H1 (cell line): ENCODE measurements at places on chromosomes 7 and 10. TPM values are rescaled to one million over a fixed set of nuclear protein-coding genes. Genes with fewer than 3 reads are reported as not detected.

DNA sequence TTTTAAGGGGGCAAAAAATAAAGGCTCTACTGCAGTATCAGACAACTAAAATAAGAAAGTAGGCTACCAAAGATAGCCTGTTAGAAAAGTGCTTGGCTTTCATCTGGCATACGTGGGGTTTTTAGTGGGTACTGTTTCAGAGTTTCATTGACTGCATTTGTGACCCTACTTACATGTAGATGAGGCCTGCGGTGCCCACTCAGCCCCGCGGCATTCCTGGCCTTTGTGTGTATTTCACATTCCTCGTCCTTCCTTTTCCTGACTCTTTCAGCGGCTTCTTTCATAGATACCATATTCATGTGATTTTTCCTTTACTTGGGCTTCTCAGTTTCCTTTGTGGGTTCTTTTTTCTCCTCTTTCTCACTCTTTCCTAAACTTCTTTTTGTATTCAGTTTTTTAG, 50.7 kb downstream of the UBE3C start:
- DNase-seq = no peak

- DNase-seq = no peak
Measured at GRCh38 chr7:134394056-134394455, 64.8 kb downstream of the AKR1B1 start.

- DNase-seq = no peak
Measured at GRCh38 chr10:29240986-29241660, 47.7 kb upstream of the LYZL1 start.

DNA sequence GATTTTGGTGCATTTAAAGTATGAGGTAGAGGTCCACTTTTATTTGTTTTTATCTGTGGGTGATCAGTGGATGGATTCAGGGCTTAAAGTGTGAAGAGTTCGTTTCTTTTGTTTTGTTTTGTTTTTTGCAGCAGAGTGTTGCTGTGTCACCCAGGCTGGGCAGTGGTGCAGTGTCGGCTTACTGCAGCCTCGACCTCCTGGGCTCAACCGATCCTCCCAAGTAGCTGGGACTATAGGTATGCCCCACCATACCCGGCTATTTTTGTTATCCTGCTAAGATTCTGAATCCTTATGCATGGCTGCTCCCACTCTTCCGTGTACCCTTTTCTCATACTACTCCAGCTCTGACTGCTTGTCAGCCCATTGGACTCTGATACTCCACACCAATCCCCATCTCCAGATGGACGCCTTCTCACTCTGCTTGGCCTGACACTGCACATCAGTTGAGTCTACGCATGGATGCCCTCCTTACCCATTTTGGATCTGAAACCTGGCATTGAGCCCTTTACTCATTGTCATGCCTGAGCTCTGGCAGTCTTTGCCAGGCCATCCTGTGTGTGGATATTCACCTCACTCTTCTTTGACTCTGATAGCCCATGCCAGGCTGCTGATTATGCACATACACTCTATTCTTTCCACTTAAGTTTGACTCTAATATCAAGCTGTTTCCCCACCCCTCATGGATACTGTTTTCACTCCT, 119.5 kb downstream of the CCSER2 start:
- DNase-seq = no peak

DNA sequence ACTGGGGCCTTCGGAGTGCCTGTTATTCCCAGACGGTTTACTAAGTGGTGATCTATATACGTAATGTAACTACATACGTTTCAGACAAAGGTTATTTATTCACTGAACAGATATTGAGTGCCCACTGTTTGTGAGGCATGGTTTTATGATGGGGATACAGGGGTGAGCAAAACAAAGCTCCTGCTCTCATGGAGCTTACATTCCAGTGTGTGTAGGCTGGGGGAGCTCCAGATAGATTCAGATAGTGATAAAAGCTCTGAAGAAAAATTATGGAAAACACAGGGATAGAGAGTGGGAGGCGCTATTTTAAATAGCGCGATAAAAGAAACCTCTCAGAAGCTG, 466 bp upstream of the DNAJB12 start:
- DNase-seq = no peak

C10orf90 gene
- not detected in 2 replicates for total RNA-seq

CALN1 gene
- total RNA-seq = 14.4 and 15.2 TPM in 2 replicates

AOAH gene
- 0.55 TPM in 1 of 2 replicates, not detected in the other for total RNA-seq

IRF5 gene
- 0.28 and 0.75 TPM in 2 replicates for total RNA-seq

NXPH1 gene
- 0.40 and 1.0 TPM in 2 replicates for total RNA-seq
